HS-27A (cell line): ENCODE measurements at places on chromosomes 12 and 14.

- DNase-seq, result no peak
Measured at GRCh38 chr12:3603576-3603975, 112.6 kb downstream of the PRMT8 start.

DNA sequence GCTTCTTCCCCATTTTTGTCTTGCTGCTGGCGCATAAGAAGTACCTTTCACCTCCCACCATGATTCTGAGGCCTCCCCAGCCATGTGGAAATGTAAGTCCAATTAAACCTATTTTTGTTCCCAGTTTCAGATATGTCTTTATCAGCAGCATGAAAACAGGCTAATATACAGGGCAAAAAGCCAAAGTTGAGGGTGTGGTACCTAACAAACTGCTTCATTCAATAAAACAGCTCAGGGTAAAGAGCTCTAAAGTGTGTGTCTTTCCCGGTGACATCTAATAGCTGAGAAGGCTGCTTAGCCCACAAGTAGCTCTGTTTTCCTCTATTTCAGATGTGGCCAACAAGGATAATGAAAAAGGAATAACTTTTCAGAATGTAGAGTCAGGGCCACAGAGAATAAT is 76.7 kb upstream of the SLC8A3 start:
- DNase-seq, result no peak

- no peak for DNase-seq
Measured at GRCh38 chr12:113056631-113057488, at the start of gene DTX1. Gene DTX1 (plus strand): TSS chr12:113056730. CDS start chr12:113058193, 1,463 bp downstream.

DNA sequence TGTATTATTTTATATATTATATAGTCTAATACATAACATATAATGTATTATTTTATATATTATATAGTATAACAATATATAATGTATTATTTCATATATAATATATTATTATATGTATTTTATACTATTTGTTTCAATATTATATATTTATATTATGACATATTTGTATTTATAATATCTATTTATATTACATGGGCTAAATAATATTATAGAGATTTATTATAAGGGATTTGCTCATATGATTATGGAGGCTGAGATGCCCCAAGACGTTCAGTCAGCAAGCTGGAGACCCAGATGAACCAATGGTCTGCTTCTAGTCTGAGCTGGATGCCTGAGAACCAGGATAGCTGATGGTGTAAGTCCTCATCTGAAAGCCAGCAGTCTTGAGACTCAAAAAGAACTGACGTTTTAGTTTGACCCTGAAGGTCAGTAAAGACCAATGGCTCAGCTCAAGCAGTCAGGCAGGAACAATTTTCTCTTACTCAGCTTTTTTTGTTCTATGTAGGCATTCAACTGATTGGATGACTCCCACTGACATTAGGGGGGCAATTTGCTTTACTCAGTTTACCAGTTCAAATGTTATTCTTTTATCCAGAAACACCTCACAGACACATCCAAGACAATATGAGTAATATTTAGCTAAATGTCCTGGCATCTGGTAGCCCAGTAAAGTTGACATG is 130.4 kb downstream of the FLRT2 start:
- no peak for DNase-seq

GRCh38 chr14:33908540-33909223 is 42.2 kb downstream of the EGLN3 start:
- DNase-seq, result no peak
